Osteoblast (primary cell): ENCODE measurements at places on chromosomes 12 and 14.
A peak's percentile ranks its signal among the peaks of the same experiment; 100 is the strongest.

GRCh38 chr14:53896726-53897125, 59.9 kb downstream of the BMP4 start:
- no peak for DNase-seq

DNA sequence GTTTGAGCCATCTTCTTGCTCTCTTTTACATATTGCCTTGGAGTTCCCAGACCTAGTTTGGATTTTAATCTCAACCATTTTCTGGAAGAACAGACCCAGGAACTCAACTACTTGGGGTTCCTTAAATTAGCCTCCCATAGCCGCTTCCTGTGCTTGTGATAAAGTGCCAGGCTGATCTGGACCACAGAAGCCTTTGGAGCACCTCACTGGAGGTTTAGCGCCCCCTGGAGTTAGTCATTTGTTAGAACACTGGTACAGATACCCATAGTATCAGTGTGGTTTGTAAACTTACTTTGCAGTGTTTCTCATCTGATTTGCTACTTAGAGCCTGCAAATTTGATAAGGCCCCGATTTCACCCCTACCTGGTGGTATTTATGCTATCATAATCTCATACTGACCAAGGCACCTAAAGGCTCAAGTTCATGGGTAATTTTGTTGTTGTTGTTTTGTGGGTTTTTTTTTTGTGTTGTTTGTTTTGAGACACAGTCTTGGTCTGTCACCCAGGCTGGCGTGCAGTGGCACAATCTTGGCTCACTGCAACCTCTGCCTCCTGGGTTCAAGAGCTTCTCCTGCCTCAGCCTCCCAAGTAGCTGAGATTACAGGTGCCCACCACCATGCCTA, 3.7 kb downstream of the UNC119B start:
- DNase-seq = peak; percentile 93

DNA sequence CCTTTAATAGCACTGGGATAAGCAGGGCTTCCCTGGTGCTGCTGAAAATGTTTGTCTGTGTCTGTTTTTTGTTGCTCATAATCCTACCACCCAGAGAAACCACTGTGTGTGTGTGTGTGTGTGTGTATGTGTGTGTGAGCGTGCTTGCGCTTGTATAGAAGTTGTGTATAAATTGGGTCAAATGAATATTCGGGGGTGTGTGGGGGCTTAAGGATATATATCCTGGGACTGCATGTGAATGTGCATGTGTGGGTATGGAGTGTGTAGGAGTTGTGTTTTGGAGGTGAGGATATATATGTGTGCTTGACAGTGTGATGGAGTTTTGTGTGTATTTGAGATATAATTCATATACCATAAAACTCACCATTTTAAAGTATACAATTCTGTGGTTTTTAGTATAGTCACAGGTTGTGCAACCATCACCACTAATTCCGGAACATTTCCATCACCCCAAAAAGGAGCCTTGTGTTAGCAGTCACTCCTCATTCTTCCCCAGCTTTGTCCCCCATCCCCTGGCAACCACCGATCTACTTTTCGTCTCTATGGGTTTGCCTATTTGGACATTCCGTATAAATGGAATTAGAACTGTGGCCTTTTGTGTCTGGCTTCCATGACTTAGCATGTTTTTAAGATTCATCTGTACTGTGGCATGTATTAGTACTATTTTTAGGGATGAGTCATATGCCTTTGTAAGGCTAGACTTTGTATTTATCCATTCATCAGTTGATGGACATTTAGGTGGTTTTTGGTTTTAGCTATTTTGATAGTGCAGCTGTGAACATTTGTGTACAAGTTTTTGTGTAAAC, 25.6 kb downstream of the TCTN1 start:
- DNase-seq = no peak

- DNase-seq = peak; percentile 32
These were observed 14.8 kb upstream of the SH2B3 start for GRCh38 chr12:111390910-111391309.

DNA sequence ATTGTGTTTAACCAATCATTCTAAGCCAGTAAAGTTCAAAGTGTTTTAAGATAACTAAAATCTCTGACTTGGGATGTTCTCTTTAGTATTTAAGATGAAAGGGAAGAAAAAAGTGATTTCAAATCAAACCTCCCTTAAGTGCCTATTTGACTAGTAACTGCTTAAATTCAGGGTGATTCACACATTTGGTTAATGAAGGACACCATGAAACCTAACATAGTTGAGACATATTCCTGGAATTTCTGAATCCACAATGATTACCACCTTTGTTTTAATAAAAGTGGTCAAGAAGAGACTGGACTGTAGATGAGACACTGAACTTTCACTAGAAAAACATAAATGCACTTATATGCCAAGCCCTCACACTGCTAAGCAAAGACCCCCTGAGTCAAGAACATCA, 138.7 kb downstream of the MED13L start:
- DNase-seq = peak; percentile 37

DNA sequence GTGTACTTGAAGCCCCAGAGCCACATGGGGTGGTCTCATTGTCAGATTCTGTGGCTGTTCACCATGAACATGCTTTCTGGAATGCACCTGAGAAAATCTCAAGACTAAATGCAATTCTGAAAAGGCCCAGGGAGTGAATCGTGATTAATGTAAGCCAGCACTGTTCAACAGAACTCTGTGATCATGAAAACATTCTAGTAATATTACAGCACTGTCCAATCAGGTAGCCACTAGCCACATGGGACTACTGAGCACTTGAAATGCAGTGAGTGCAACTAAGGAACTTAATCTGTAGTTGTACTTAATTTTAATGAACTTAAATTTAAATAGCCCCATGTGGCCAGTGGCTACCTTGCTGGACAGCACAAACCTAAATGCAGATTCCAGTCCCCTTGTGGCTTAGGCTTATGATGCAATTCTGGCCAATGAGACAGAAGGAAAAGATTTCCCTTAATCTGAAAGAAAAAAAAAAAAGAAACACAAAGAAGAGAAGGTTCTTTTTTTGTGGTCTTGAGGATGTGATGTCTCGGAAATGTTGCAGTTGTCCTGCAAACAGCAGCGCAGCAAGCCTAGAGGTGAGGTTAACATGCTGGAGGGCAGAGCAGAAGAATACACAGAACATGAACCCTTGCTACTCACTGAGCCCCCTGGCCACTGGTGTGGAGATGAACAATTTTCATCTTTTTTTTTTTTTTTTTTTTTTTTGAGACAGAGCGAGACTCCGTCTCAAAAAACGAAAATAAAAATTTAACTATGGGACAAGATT, 48.2 kb downstream of the SPPL3 start:
- DNase-seq = no peak

DNA sequence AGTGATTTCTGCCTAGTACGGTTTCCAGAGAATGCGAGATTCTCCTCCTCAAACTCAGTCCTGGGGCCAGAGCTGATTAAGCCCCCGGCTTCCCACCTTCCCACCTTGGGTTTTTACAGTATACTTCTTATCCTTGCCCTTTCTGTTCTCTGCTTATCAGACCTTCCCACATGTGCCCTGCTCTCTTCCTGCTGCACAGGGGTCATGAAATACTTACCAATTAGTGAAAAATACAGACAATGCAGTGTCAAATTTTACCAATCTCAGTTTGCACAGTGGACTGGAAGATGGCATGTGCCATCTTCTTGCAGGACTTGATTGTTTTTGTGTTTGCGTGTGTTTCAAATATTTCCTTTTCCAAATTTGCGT, 14.7 kb downstream of the SUSD6 start:
- no peak for DNase-seq

- no peak for DNase-seq
These were observed 694.0 kb upstream of the USP15 start for GRCh38 chr12:61566183-61566582.

GRCh38 chr12:96501133-96501761, 11.9 kb downstream of the CFAP54 start:
- DNase-seq = no peak
